CD4-positive, alpha-beta T cell treated with Interleukin-21 for 1 hour (primary cell): ENCODE measurements at places on chromosomes 16 and 17.

GRCh38 chr17:66670206-66670605, 164.7 kb upstream of the CACNG5 start:
- no peak for DNase-seq

DNA sequence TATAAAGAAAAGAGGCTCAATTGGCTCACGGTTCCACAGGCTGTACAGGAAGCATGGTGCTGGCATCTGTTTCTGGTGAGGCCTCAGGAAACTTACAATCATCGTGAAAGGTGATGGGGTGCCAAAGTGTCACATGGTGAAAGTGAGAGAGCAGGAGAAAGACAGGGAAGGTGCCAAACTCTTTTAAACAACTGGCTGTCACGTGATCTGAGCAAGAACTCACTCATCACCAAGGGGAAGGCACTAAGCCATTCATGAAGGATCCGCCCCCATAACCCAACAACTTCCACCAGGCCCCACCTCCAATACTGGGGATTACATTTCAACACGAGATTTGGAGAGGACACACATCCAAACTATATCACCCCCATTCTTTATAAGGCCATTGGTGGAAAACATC, 28.4 kb upstream of the HS3ST2 start:
- no peak for DNase-seq

DNA sequence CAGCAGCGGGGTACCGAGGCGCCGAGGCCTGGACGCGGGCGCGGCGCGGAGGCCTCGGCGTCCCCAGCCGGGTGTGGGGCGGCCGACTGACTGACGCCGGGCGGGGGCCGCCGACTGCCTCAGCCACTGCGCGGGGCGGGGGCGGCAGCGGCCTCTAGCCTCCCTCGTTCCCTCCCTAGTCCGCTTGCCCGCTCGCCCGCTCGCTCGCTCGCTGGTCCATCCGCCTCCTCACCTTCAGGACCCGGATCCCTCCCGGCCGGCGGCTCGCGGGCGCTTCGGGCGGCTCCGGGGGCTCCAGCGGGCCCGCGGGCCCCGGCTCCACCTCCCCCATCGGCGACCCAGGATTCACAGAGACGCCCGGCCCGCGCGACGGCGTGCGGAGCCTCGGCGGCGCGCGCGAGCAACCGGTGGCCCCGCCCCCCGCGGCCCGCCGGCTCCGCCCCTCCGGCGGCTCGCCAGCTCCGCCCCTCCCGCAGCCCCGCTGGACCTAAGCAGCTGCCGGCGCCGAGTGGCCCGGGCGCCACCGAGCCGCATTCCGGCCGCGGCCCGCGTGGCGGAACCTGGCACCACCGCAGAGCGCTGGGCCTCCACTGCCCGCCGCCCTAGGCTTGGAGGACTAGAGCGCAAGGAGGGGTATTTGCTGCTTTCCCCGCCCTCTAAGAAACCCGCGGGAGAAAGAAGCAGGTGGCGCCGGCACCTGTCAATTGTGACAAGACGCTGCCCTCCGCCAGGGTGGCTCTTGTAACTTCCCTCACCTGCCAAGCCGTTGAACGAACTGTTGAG, 773 bp downstream of the PHLPP2 start:
- DNase-seq, result peak; percentile 82

DNA sequence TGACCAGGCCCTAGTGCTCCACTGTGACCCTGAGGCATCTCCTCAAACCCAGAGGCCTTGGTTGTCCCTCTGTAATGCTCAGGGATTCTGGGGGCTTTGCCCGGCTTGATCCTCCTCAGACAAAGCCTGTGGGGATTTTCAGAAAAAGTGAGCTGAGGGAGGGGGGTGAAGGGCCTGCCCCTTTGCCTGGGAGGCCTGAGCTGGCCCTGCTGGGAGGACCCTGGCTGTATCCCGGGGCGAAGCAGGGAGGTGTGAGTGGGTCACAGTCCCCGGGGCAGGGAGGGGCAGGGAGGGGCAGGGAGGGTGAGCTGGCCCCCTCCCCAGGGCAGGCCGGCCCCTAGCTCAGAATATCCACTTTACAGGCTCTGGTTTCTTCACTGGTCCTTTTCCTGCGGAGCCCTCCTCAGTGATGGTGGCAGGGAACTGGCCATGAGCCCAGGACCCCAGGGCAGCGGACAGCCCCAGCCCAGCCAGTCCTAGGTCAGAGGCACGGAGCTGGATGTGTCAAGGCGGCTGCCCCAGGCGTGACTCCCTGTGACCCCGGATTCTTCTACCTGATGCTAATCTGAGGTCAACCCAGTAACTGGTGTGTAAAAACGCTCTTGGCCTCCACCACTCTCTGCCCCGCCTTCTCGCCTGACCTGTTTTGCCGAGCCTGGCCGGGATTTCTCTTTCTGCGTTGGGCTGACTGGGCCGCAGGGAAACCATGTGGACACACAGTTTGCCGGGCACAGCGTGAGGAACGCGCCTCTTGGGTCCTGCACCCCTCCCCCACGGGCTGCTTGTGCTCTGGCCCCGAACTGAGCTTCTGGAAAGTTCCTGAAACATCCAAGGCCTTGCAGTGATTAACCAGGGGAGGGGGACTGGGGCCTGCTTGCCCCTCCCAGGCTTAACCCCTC, 5.8 kb upstream of the FASN start:
- no peak for DNase-seq

DNA sequence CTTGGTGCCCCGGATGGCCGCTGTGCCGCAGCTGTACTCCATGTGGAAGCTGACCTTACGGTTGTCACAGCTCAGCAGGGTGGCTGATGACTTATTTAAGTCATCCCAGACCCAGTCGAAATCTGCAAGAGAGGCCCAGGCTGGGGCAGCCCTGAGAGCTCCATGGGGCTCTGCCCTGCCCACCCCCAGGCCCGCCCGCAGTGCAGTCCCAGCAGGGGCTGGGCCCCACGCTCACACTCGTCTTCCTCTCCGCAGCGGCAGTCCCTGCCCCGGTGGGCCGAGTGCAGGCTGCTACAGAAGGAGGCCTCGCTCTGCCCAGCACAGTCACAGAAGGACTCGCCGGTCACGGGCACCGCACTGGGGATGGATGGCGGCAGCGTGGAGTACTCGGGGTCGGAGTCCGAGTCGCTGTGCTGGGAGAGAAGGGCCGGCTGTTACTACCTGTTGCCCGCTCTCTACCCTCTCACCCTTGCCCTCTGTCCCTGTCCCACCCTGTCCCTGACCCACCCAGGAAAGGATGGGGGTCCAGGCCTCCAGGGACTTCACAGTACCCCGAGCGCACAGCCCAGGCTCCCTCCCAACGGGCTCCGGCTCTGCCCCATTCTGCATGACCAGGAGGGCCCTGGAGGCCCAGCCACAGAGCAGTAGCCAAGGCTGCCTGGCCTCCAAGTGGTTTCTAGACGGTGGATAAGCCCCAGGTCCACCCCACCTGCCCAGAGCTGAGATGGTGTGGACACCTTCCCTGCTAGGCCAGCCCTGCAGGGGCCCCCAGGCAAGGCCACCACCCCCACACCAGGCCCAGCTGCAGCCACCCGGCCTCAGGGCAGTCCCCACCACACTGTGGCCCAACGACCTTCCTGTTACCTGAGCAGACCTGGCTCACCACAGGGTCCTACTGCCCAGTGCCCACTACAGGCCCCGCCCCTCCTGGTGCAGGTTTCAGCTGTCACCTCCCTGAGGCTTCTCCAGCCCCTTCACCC, 3.9 kb downstream of the SPSB3 start:
- DNase-seq, result no peak

- DNase-seq, result no peak
Observed at GRCh38 chr16:18045356-18045755, 291.2 kb downstream of the NPIPA8 start.

DNA sequence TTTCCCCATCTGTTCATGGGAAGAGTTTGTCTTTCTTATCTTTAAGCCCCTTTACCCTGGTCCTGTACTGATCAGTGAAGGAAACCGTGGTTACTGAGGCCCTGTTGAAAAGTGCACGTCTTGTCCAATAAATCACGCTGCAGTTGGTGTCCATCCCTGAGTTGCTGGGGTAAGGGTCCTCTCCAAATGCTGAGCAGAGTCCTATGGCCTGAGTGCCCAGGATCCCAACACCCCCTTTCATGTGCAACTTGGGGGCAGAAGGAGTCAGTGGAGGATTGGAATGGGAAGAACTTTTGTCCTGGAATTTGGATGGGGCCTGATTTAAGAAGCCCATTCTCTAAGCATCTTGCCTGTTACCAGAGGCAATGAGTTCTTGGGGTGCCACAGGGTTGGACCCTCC, 7.0 kb upstream of the TBX2 start:
- DNase-seq, result no peak

- no peak for DNase-seq
Observed at GRCh38 chr16:2592786-2593185, 55.0 kb downstream of the PDPK1 start.

DNA sequence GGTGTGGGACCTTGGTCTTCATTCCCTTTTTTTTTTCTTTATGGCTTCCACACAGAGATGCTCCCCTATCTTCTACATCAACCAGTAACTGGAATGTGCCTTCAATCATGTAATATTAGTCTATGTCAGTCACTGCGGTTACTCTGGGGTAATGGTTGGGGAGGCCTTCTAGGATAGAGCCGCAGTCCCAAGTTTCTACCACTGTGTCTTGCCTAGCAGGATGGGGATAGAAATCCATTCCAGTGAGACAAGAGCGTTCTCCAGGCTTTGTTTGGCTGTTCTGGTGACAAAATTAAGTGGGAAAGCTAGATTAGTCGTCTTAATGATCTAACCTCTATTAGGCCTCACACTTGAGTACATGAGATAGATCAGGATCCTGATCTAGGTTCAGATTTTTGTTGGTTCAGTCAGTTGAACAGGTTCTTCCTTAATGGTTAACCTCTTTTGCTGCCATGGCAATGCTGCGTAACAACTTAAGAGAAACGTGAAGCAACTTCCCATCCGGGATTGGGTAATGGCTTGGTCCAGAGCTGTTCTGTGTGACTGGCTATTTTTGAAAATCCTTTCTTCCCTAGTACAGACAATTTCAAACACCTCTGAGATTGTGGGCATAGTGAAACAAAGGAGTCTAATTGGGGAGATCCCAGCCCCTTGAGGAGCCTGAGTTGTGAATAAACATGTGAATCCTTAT, 8.7 kb downstream of the MSL1 start:
- DNase-seq, result no peak

GRCh38 chr16:27237219-27238015, 31.2 kb downstream of the NSMCE1 start:
- DNase-seq, result peak; percentile 76

GRCh38 chr17:61416540-61417363, 17.1 kb downstream of the TBX2 start:
- peak; percentile 57 for DNase-seq

DNA sequence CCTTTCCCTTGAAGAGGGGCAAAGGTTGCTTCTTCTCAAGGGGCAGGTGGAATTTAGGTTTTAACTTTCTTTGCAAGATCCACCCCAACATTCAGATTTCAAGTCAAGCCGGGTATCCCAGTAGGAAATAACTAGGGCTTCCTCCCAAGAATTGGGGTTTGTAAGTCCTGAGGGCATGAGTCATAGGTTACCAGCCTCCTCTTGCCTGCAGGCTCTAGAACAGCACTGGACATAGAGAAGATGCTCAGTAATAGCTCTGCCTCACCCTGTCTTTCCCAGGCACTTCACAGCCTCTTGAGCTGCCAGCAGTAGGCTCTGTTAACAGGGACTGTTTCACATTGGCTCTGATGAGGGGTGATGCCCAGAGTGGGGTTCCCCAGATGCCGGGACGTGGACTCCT, 35.8 kb upstream of the ZFP90 start:
- no peak for DNase-seq

- DNase-seq, result no peak
Observed at GRCh38 chr17:9824094-9824493, 1.6 kb upstream of the GLP2R start.

GRCh38 chr16:5428932-5429331, 331.3 kb upstream of the EEF2KMT start:
- DNase-seq, result no peak

- no peak for DNase-seq
Observed at GRCh38 chr16:87056083-87056482, 261.1 kb downstream of the C16orf95 start.

GRCh38 chr17:72498364-72499210, 377.8 kb downstream of the SOX9 start:
- DNase-seq, result no peak

DNA sequence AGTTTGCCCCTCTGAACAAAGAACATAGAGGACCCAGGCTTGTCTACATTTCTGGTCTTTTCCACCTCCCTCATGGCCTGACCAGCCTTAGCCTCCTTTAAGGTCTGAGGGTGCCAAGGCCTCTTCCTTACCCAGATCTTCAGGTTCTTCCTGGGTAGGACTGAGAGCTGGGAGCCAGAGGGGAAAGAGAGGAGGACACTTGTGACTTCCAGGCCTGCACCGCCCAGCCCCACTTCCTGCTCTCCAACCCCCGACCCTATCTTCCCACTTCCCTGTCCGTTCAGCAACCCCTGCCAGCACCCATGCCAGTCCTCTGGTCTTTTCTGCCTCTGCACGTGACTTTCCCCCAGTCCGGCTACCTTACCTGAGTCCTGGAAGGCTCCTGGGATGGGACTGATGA, 534 bp downstream of the PRSS36 start:
- DNase-seq, result no peak

GRCh38 chr16:66713076-66713475, 16.5 kb upstream of the CMTM4 start:
- no peak for DNase-seq

- no peak for DNase-seq
Observed at GRCh38 chr17:37164057-37164456, 211.7 kb upstream of the C17orf78 start.

DNA sequence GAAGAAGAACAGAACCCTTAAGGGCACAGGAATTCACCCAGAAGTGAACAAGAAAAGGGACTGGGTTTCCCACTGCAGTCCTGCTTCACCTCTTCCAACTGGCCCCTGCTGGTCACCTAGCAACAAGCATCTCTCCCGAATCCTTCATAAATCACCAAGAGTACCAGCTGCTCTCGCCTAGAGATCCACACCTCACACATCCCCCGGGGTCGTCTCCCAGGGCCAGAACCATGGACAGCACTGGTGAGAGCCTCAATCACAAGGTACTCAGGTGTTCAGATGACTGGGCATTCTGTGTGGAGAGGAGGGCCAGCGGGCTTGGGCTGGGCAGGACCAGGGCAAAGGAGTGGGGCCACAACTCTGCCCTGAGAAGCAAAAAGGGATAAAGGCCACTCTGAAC, 65.9 kb downstream of the CCT6B start:
- no peak for DNase-seq

- no peak for DNase-seq
Observed at GRCh38 chr16:51607201-51607651, 456.2 kb upstream of the SALL1 start.

GRCh38 chr16:84262939-84263338, 23.1 kb upstream of the KCNG4 start:
- DNase-seq, result no peak

DNA sequence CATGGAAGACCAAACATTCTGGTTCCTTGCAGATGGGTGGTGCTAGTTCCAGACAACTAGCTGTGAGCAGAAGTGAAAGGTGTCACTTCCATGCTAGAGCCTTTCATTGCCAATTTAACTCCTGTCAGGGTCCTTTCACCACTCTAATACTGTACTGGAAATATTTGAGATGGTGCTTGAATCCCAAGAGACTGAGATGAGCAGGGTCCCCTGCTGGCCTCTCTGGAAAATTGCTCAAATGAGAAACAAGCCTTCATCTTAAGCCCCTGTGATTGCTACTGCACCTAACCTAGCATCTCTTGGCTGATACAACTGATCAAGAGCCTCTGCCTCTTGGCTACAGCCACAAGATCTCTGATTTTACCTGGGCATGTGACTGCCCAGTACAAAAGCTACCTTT, 7.4 kb upstream of the VAC14 start:
- no peak for DNase-seq
